GM10248 (cell line): ENCODE measurements at places on chromosomes 2 and 18.

- DNase-seq, result no peak
These were observed 65.3 kb upstream of the FOXI3 start for GRCh38 chr2:88517759-88518201.

DNA sequence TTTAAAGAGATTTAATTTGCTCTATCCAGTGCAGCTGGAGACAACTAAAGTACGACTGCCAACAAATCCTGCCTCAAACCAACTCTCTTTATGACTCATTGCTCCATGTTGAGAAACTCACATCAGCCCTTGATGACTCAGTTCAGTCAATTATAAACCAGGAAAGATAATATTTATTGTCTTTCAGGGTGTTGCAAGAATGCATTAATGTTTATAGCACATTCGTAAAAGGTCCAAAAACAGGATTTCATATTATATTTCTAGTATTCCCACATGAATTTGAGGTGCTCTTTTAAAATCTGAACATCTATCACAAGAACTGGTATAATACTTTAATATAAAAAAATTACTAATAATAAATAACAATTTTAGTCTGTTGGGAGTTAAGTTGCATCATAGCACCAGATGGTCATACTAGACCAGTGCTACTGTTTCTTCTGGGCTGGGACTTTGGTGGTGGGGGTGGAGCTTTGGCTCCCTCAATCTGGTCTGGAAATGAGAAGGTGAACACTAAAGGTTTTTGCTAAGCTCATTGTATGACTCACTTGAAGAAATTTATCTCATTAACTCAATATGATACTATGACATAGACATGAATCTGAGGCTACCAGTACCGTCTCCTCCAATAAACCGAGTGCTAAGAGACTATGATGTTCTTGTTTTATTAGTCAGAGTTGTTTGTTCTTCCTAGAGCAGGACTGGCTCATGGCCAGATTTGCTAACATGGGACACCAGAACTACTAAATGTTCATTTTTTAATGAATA is 26.6 kb upstream of the MAP3K20 start:
- peak; percentile 29 for DNase-seq

DNA sequence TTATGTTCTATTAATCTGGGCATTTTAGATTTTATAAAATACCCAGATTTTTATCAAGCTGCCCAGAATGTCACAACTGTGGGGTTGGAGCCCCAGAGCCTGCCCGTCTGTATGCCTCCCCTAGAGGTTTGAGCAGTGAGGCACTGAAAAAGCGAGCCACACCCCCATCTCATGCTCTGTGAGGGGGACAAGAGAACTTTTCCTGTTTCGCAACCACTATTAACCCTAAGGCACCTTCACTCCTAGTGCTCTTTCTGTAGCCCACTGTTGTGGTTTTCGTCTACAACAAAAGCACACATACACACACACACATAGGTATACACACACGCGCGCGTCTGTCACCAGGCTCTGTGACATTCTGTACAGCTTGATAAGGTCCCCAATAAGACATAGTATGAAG is 38.0 kb downstream of the DCDC2C start:
- DNase-seq, result no peak

- no peak for DNase-seq
These were observed 160.7 kb downstream of the ALPK2 start for GRCh38 chr18:58468191-58468590.

- DNase-seq, result no peak
These were observed 11.3 kb upstream of the MLPH start for GRCh38 chr2:237475704-237476141.

DNA sequence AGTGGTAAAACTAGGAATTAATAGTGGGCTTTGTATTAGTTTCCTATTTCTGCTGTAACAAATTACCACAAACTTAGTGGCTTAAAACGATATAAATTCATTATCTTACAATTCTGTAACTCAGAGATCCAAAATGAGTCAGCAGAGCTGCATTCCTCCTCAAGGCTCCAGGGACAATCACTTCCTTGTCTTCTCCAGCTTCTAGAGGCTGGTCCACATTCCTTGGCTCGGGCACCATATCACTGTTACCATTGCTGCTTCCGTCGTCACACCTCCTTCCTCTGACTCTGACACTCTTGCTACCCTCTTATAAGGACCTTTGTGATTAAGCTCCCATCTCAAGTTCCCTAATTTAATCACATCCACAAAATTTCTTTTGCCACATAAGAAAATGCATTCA is 567.8 kb upstream of the KLHL29 start:
- DNase-seq, result no peak

GRCh38 chr2:165185633-165186032 is 18.2 kb downstream of the SCN3A start:
- DNase-seq, result no peak

- DNase-seq, result no peak
These were observed 1036.7 kb upstream of the CELF4 start for GRCh38 chr18:38602341-38602740.

DNA sequence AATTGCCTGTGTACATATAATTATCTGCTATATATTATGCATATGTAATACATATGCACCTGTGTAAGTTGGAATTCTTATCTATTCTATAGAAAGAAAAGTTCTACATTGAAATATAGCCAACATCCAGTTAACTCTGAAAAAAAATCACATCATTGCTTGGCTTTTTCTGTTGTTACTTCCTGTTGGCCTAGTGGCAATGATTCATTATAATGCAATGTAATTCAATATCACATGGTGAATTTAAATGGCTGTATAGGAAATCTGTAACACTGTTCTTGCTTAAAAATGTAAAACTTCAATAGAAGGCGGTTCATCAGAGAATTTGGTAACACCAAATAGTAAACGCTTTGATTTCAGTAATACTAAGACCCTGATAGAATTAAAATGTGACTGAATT is 44.5 kb upstream of the MAP4K3 start:
- no peak for DNase-seq

GRCh38 chr2:100941646-100942240 is 60.3 kb upstream of the RPL31 start:
- DNase-seq, result no peak

- no peak for DNase-seq
These were observed 49.7 kb downstream of the PDCL3 start for GRCh38 chr2:100612388-100613000.

DNA sequence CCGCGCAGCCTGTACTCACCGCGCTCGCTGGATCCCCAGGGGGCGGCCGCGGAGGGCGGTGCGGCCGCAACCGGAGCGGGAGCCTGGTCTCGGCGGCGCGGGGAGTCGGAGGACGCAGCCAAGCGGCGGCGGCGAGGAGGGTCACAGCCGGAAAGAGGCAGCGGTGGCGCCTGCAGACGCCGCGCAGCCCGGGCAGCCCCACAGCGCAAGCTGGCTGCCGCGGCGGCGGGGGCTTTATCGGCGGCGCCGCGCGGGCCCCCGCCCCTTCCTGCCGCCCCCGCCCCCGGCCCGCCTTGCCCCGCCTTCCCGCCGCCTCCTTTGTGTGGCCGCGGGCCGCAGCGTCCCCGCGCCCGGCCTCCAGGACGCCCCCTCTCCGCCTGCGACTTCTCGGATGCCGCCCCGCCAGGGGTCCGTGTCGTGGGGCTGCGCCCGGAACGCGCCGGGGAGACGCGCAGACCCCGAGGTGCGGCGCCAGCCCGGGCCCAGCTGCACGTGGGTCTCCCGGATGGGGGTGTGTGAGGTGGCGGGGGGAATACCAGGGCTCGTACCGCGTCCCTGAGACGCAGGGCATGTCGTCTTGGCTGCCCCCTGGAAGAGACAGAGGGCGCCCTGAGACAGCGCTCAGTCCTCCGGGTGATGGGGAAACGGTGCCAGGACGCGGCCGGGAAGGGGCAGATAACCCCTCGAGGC is at the start of gene SERPINE2:
Gene SERPINE2 (minus strand): TSS at position 207 of the 690 bp plus-strand sequence. CDS start 37,386 bp downstream, outside the sequence.
- peak; percentile 64 for DNase-seq

- peak; percentile 30 for DNase-seq
These were observed at the start of gene OSBPL1A for GRCh38 chr18:24397694-24398368. Gene OSBPL1A (minus strand): TSS chr18:24397824. CDS start chr18:24377533, 20,291 bp downstream.

GRCh38 chr2:206555721-206556120 is 86.6 kb upstream of the FAM237A start:
- no peak for DNase-seq

DNA sequence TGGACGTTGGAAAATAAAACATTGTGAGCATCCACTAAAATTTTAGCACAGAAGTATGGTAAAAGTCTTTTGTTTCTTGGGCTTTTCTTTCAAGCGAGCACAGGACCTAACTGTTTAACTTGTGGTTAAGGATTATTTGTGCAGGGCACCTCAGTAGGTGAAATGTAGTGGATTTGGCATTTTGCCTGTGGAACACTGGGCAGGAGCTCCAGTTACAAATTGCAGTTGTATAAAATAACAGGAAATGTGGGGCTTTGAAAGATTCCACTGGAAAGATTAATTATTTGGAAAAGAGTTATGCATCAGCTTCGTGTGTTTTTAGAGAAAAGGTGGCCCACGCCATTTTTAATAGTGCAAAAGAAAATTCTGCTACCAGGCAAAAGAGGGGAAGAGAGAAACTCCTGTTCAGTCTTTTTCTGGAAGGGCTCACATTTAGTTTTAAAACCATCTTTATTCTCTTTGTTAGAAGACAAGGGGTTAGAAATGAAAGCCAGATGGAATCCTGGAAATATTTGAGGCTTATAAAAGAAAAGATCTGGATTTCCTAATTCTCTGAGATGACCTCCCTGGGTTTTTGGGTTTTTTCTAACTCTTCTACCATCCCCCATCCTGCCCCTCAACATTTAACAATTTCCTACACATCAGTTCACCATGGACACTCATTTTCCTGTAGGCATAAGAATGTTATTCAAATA is 144.3 kb upstream of the SERTAD2 start:
- no peak for DNase-seq

DNA sequence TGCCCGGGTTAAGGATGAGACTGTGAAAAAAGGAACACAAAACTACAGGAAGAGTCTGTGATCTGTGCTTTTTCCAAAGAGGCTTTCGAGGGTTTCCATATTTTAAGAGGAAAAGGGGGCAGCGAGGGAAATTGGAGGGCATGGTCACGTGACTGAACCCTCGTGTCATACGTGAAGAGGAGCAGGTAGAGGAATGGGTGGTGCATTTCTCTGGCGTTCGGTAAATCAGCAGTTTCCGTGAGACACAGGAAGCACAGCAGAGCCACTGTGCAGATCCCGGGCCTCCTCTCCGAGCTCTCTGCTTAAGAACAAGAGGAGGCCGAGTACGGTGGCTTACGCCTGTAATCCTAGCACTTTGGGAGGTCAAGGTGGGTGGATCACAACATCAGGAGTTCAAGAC is 219.7 kb downstream of the NDUFA10 start:
- no peak for DNase-seq

GRCh38 chr2:107747964-107748583 is 78.6 kb upstream of the RGPD4 start:
- DNase-seq, result no peak

DNA sequence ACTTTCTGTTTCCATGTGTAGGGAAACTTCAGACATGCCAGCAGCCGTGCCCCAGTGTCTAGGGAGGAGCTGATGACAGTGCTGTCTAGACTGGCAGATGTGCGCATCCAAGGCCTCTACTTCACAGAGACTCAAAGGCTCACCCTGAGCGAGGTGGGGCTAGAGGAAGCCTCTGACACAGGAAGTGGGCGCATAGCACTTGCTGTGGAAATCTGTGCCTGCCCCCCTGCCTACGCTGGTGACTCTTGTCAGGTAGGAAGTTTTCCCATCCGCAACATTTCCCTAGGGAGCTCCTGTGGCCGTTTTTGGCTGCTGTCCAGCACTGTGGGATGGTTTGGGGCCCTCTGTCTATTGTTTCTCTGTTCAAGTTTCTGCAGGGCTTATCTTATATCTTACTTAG is 143.1 kb upstream of the TTC39C start:
- no peak for DNase-seq

DNA sequence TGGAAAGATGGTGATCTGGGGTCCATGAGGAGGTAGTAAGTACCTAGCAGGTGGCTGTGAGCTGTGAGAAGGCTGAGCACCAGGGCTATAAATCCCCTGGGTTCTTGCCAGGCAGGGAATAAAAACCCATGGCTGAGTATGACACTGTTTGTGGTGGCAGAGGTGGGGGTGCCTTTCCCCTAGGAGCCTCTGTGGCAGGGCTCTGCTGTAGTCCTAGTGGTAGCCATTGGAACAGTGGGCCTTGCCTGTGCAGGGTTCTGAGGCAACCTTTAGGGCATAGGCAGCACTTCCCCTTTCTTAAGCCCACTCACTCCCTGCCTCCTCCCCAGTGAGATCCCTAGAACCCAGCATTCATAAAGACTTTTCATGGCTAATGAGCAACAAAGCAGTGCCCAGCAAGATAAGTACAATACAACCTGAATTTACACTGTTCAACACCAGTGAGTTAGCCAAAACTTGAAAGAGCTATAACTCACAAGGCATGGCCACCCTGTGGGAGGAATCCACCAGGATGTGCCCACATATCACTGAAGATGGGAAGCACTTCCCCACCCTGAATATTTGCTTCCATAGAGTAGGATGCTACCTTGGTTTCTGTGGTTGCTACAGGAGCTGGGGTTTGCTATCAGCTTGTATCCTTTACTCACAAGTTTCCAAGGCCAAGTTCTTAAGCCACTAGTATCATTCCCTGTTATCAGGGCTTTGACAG is 100.9 kb upstream of the NEUROD1 start:
- DNase-seq, result peak; percentile 11

GRCh38 chr2:50345701-50346591 is 686.0 kb downstream of the NRXN1 start:
- DNase-seq, result no peak

GRCh38 chr2:46091961-46092667 is 205.1 kb upstream of the EPAS1 start:
- DNase-seq, result no peak

- DNase-seq, result no peak
These were observed 157.9 kb downstream of the CD226 start for GRCh38 chr18:69789794-69790193.

DNA sequence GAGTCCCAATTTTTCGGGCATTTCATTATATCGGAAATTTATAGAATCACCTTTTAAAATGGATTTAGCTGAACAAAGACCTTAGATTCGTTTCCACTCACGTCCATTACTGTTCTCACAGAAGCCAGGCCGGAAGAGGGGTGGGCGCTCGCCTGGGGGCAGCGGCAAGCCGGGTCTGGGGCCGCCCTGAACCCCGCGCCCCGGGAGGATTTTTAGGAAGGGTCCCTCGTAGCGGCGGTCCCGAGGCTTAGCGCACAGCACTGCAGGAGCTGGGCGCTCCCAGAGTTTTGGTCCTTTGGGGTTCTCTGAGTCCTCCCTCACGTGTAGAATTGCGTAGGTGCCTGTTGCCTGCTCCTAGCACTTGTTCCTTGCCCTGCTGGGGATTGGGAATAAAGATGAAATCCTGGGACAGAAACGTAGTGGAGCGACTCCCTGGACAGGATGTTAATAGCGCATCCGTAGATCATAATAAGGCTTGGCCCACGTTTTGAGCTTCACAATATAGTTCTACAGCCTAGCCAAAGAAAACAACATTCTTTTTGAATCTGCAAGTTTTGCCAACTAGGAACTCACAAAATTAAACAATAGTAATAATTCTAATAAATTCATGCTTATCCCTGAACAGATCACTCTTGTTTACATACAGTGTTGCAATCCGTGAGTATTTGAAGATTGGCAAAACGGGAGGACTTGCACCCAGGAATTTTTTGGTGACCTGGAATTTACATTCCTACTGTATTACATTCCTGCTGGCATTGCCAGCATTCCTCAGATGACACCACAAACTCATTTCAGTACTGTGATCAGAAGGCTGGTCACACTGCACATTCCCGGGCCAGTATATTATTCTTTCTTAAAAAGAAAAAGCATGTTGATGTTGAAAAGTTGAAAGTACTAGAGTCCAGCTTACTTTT is 875 bp downstream of the C18orf63 start:
- DNase-seq, result no peak
